ENCODE measurements at places on chromosomes 2 and 18. TPM values are rescaled to one million over a fixed set of nuclear protein-coding genes. Genes with fewer than 3 reads are reported as not detected.

Gene DPP4
- 0.99 TPM for total RNA-seq

Gene CWC22
- 8.2 TPM for total RNA-seq

Gene MYOM1
- 10.9 TPM for total RNA-seq

Gene RTP5
- total RNA-seq = not detected

Gene GAL3ST2
- total RNA-seq = not detected

Gene CFC1
- total RNA-seq = 24.7 TPM

Gene CNDP1
- total RNA-seq = under 0.01 TPM

Gene IHH
- not detected for total RNA-seq

Gene MC5R
- not detected for total RNA-seq

Gene NT5C1B
- total RNA-seq = not detected

Gene C1GALT1C1L
- total RNA-seq = 2.6 TPM

Gene SCG2
- total RNA-seq = 12.5 TPM

Gene PRKAG3
- not detected for total RNA-seq

Gene DUSP19
- total RNA-seq = 2.0 TPM

Gene ANKRD23
- 12.9 TPM for total RNA-seq

- H3K36me3 ChIP-seq = no peaks in the 10 kb centered on the region
- no peak for DNase-seq
- H3K4me3 ChIP-seq = no peak overlapping the region
- H3K27ac ChIP-seq = no peak overlapping the region
- H3K27me3 ChIP-seq = no peaks in the 10 kb centered on the region
Measured at GRCh38 chr2:149423630-149424029, 93.2 kb downstream of the LYPD6 start.

DNA sequence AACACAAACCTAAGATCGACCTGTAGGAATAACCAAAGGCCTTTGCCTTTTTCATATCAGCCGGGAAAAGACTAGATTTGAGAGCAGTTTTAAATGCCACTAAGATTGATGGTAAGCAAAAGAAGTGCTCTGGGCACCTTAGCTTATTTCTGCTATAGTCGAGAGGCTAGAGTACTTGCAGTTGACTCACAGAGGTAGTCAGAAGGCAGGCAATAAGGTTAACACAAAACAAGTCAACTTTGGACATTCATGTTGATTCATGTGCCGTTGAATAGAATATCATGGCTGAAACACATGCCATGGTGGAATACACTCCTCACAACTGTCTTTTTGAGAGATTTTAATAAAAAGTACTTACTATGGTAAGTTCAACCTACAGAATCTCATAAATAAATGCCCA is 507.6 kb downstream of the ZEB2 start:
- H3K27me3 ChIP-seq = no peaks in the 10 kb centered on the region
- H3K27ac ChIP-seq = no peak overlapping the region
- no peaks in the 10 kb centered on the region for H3K36me3 ChIP-seq
- H3K4me1 ChIP-seq = no peaks in the 10 kb centered on the region
- no peak overlapping the region for H3K4me3 ChIP-seq

- no peak for DNase-seq
- no peak overlapping the region for H3K4me3 ChIP-seq
- no peaks in the 10 kb centered on the region for H3K36me3 ChIP-seq
- H3K4me1 ChIP-seq = no peaks in the 10 kb centered on the region
- no peak overlapping the region for H3K27ac ChIP-seq
- no peaks in the 10 kb centered on the region for H3K27me3 ChIP-seq
Measured at GRCh38 chr2:150644298-150645067, 157.0 kb upstream of the RND3 start.

DNA sequence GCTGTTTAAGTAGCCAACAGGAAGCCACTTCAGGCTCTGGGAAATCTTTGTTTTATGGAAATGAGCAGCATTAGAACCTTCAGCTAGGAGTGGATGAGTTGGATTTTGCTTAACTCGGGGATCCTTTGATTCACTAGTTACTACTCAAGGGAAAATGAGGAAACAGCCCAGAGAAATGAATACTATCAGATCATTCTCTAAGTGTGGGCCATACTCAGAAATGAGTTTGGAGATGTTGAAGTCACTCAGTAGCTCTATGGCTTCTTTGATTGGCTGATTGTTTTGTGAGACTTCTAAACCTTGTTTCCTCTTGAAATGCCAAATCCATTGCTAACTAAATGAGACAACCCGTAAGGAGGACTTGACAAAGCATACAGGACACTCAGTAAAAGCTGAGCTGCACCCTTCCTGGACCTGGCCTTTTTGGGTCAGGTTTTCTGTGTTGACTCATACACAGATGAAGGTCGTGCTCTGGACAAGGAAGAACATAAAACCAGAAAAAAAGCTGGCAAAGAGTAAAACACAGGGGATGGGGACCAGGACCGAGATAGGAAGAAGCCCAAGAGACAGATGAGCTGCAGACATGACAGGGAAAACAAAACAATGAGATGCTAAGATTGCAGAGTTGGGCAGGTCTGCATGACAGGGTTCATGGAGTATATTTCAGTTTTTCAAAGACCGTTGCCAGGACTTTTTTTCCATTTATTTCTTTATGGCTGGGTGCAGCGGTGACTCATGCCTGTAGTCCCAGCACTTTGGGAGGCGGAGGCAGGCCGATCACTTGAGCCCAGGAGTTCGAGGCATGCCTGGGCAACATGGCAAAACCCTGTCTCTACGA is 41.6 kb downstream of the INO80C start:
- DNase-seq = no peak
- H3K4me3 ChIP-seq = no peak overlapping the region
- H3K4me1 ChIP-seq = no peaks in the 10 kb centered on the region
- no peaks in the 10 kb centered on the region for H3K36me3 ChIP-seq
- no peaks in the 10 kb centered on the region for H3K27me3 ChIP-seq

- H3K4me3 ChIP-seq = no peak overlapping the region
- peaks cover 44% of the 10 kb centered on the region for H3K4me1 ChIP-seq
- peak overlapping the region; percentile 58 for H3K27ac ChIP-seq
- DNase-seq = no peak
- H3K27me3 ChIP-seq = no peaks in the 10 kb centered on the region
Measured at GRCh38 chr2:239264492-239264837, 136.4 kb downstream of the HDAC4 start.

DNA sequence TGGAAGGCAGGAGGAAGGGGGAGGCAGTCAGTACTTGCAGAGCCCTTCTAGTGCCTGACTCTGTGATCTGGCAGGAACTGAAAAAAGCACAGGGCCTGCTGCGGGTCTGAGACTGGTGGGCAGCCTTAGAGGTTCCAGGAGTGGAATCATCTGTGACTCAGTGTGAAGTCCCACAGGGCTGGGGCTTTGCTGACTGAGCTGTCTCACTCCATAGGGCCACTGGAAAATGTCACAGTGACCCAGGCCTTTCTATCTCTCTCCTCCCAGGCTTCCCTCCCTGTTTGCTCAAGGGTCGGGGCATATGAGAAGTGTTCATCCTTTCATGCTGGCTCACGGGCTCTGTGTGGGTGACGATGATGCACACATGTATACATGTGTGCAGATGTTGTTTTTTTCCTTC is 47.1 kb upstream of the ZFP36L2 start:
- H3K27me3 ChIP-seq = no peaks in the 10 kb centered on the region
- no peak for DNase-seq

DNA sequence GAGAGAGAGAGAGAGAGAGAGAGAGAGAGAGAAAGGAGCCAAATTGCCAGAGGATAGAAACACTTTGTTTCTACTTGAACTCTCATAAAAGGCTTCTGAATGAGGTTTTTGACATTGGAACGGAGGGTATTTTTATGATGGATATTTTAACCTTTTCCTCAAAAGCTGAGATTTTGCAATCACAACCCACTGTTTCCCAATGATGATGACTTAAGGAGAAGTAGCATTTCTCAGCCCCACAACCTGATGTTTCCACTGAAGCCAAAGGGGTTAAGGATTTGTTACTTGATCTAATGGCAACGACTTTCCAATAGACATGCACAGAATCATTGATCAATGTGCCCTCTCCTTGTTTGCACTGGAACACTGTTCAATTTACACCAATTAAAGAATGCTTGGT is 67.1 kb upstream of the POU3F3 start:
- no peak for DNase-seq
- H3K4me3 ChIP-seq = no peak overlapping the region
- H3K36me3 ChIP-seq = no peaks in the 10 kb centered on the region
- H3K4me1 ChIP-seq = no peaks in the 10 kb centered on the region
- H3K27me3 ChIP-seq = no peaks in the 10 kb centered on the region

- no peaks in the 10 kb centered on the region for H3K36me3 ChIP-seq
- H3K27ac ChIP-seq = no peak overlapping the region
- H3K27me3 ChIP-seq = no peaks in the 10 kb centered on the region
- H3K4me3 ChIP-seq = no peak overlapping the region
Measured at GRCh38 chr2:206266130-206267125, 8.0 kb upstream of the ZDBF2 start.

GRCh38 chr18:9642799-9643462 is 28.6 kb upstream of the PPP4R1 start:
- H3K4me3 ChIP-seq = no peak overlapping the region
- no peaks in the 10 kb centered on the region for H3K27me3 ChIP-seq
- H3K4me1 ChIP-seq = no peaks in the 10 kb centered on the region
- DNase-seq = no peak
- no peaks in the 10 kb centered on the region for H3K36me3 ChIP-seq
- H3K27ac ChIP-seq = no peak overlapping the region

GRCh38 chr2:177053716-177054115 is 158.9 kb upstream of the HNRNPA3 start:
- DNase-seq = no peak
- no peak overlapping the region for H3K4me3 ChIP-seq
- no peaks in the 10 kb centered on the region for H3K4me1 ChIP-seq
- no peaks in the 10 kb centered on the region for H3K27me3 ChIP-seq
- H3K27ac ChIP-seq = no peak overlapping the region

GRCh38 chr2:153601812-153602211 is 123.2 kb upstream of the RPRM start:
- no peak for DNase-seq
- H3K4me1 ChIP-seq = no peaks in the 10 kb centered on the region
- no peaks in the 10 kb centered on the region for H3K36me3 ChIP-seq

- H3K36me3 ChIP-seq = no peaks in the 10 kb centered on the region
- no peak for DNase-seq
- H3K27me3 ChIP-seq = no peaks in the 10 kb centered on the region
- H3K4me1 ChIP-seq = peaks cover 15% of the 10 kb centered on the region
Measured at GRCh38 chr2:16406496-16407289, 258.9 kb downstream of the CYRIA start.

GRCh38 chr2:150570712-150571111 is 83.2 kb upstream of the RND3 start:
- H3K27me3 ChIP-seq = no peaks in the 10 kb centered on the region
- H3K27ac ChIP-seq = no peak overlapping the region
- no peak overlapping the region for H3K4me3 ChIP-seq
- DNase-seq = no peak
- no peaks in the 10 kb centered on the region for H3K4me1 ChIP-seq

DNA sequence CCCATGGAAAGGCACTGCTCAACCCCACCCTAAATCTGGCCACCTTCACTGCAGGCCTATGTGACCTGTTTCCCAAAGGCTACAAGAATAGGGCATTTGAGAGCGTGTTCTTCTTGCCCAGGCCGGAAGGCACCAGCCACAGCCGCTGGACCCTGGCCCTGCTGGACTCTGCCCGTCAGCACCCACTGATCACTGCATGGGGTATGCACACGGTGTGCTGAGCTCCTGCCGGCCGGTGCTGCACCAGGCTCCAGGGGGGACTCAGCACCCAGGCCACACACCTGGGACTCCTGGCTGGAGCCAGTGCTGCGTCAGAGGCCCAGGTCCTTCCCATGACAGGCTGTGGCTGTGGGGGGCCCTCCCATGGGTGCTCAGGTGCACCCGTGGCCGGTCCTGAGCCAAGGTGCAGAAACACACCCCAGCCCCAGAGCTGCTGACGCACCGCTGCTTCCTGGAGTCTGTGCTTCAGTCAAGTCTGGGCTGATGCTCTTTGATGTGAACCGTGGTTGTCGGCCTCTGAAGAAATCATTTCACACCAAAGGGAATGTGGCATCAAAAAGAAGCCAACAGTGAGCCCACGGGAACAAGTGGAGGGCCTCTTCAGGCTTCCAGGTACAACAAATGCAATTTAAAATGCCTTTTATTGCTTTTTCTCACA is 6.5 kb downstream of the KCNG2 start:
- H3K27me3 ChIP-seq = no peaks in the 10 kb centered on the region
- no peak overlapping the region for H3K4me3 ChIP-seq
- no peak overlapping the region for H3K27ac ChIP-seq
- DNase-seq = no peak

DNA sequence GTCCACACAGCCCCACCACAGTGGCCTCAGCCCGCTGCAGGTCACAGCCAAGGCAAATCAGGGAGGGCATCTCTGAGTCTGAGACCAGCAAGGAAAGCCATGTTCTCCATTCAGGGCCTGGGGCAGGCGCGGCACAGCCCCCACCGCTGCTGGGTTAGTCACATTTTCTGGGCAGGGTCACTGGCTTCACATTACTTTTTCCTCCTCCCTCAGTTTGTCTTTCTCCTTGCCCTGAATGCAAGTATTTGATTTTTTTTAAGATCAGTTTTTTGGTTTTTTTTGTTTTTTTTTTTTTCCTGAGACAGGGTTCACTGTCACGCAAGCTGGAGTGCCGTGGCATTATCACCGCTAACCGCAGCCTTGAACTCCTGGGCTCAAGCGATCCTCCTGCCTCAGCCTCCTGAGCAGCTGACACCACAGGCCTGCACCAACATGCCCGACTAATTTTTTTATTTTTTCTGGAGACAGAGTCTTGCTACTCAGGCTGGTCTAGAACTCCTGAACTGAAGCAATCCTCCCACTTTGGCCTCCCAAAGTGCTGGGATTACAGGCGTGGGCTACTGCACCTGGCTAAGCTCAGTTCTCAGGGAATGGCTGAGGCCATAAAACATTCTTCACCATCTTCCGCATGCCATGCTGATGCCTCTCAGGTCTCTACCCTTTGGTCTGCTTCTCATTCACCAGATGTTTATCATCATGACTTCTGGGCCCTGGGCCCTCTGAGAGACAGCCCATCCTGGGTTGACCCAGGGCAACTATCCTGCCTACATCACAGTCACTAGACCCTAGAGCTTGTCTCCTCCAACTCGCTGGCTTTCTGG is 628 bp upstream of the CAPG start:
- H3K27me3 ChIP-seq = no peaks in the 10 kb centered on the region
- no peak overlapping the region for H3K27ac ChIP-seq
- no peak for DNase-seq
- no peaks in the 10 kb centered on the region for H3K36me3 ChIP-seq
- peaks cover 18% of the 10 kb centered on the region for H3K4me1 ChIP-seq

DNA sequence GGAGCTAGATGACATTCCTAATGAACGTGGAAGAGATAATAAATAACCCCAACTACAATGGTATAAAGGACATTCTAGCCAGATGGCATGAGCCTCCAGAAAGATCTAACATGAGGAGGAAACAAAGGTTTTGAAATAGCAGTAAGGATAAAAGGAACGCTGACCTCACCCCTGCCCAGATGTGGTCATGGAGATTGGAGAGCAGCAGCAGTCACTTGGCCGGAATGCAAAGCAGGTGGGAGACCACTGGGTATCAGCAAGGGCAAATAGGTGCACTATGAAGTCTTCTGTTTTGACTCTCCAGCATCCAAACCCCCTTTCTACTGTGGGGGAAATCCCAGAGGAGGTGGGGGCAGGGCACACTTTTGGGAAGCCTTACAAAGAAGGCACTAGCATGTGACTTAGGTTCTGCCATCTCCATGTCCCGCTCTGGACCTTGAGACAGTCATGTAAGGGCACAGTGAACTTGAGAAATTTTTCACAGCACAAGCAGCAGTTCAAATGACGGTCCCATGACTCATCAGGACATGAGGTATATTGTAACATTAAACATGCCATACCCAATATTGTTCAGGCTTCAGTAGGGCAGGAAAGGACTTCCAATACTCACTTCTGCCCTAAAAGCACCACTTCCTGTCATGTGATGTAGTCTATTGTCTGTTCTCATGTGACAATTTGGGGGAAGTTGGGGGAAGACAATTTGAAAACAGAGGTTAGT is 55.2 kb downstream of the METTL4 start:
- no peak overlapping the region for H3K4me3 ChIP-seq
- peak; percentile 18 for DNase-seq
- H3K27ac ChIP-seq = no peak overlapping the region
- H3K4me1 ChIP-seq = peaks cover 19% of the 10 kb centered on the region
- H3K36me3 ChIP-seq = no peaks in the 10 kb centered on the region
- no peaks in the 10 kb centered on the region for H3K27me3 ChIP-seq
